Amniotic epithelial cell (primary cell): ENCODE measurements at places on chromosomes 1 and 21.

DNA sequence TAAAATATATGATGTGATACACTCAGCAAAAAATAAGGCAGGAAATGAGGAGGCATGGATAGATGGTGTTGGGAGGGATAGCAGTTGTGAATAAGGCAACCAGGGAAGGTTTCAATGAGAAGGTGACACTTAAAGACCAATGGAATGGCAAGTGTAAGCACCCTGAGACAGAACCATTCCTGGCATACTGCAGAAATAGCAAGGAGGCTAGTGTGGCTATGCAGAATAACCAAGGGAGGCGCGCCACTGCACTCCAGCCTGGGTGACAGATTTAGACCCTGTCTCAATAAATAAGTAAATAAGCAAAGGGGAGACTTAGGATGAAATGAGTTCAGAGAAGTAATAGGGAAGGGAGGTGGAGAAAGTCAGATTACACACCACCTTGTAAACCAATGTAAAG is 113.9 kb downstream of the TOMM20 start:
- no peak for DNase-seq

DNA sequence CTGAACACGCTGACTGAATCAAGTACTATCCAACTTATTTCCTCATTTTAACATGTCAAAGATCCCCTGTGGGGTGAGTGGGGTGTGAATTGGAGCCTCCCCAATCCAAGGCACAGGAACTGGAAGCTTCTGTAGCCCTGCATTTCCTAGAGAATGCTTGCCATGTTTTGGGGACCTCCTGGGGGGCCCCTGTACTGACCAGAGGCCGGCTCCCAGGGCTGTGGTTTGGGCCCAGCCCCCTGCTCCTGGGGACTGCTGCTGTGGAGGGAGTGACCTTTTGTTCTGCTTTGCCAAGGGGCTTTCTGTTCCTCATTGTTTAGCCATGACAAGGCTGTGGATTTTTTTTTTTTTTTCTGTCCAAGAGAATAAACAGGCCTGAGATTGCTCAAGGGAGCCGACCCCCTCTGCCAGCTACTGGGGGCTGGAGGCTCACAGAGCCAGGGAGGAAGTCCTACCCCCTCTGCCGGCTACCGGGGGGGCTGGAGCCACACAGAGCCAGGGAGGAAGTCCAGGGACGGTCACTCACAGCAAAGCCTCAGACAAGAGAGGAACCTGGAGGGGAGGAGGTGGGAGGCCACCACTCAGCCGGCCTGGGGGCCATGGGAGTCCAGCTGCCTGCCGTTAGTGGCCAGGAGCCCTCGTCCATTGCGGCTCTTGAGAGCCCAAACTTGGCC is 17.4 kb downstream of the TNFRSF1B start:
- DNase-seq, result peak; percentile 92

DNA sequence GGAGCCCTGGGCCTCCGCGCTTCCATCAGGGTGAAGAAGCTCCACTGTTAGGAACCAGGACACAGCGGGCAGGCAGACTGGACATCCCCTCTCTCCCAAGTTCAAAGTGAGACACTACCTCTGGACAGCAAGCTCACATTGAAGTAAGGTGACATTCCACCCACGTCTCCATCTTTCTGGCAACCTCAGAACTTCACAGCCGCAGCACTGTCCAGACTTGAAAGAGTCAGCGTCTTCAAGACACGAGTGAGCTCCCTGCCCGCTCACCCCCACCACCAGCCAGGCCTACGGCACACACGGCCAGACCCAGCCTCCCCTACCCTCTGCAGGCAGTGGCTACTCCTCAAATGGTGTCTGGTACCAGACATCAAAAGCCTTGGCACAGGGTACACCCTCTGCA is 11.1 kb downstream of the WDR4 start:
- DNase-seq, result no peak

- DNase-seq, result no peak
These were observed 138.3 kb upstream of the ETS2 start for GRCh38 chr21:38667291-38667870.

GRCh38 chr1:182806015-182806678 is 16.6 kb downstream of the NPL start:
- DNase-seq, result no peak

DNA sequence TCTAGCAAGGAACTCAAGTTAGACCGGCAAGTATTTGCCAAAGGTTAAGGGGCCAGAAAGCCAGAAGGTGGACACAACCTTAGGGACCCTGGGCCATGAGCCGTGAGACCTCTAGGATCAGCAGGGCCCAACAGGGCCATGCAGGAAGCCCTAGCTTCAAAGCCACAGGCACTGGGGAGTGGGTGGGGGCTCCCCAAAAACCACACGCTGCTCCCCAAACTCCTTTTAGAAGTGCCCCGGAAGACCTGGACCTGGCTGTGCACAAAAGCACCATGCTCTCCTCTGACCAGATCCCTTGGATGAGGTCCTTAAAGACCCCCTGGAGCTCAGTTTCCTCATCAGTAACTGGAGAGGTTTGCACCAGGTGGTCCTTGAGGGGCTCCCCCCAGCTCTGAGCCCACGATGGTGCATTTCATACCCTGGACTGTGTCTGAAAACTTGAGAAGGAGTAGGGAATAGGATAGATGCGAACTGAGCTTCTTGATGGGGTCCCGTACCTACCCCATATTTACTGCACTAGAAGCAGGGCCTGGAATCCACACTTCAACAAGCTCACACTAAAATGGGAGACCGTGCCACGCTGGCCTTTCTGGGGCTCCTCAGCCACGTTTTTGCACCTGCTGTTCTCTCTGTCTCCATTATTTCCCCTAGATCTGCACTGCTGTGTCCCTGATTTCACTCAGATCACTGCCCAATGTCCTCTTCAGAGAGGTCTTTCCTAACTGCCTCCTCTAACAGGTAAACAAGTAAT is 40.6 kb upstream of the LBR start:
- DNase-seq, result no peak

GRCh38 chr1:86277936-86278335 is 118.2 kb downstream of the ODF2L start:
- DNase-seq, result no peak

DNA sequence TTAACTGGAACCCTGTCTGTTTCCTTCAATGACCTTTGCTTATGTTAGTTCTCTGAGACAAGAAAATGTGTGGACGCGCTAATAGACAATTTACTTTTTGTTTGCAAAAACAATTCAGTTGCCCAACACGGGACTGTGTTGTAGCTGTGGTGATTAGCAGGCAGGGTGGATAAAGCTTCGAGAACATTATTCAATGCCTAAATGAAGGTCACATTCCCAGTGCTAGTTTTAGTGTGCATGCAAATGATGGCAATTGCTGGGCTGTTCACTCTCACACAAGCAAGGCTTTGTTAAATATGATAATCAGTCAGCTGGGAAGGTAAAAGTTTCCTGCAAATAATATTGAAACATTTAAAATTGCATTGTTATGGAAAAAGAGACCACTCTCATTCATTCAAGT is 188.4 kb downstream of the BACH1 start:
- DNase-seq, result no peak

DNA sequence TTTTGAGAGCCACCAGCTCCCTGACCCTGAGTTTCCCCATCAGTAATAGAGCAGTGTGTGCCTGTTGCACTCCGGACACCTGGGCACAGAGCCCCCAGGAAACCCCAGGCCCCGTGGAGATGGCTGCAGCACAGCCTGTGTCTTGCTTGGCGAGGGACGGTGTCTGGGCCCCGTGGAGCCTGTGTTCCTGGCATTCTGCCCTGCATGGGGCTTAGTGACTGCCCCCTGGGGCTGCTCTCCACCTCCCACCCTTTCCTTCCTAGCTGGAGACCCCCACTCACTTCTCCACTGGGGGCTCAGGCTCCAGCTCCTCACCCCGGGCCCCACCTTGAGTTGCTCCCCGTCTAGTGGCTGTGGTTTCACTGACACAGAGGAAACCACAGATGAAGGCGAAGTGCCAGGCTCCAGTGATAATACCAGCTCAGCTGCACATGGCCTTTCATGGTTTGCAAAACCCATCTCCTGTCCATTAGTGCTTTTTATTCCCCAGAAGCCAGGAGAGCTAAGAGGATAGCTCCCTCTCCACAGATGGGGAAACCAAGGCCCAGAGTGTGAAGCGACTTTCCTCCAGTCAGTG is 39.4 kb downstream of the DMRTB1 start:
- peak; percentile 67 for DNase-seq

DNA sequence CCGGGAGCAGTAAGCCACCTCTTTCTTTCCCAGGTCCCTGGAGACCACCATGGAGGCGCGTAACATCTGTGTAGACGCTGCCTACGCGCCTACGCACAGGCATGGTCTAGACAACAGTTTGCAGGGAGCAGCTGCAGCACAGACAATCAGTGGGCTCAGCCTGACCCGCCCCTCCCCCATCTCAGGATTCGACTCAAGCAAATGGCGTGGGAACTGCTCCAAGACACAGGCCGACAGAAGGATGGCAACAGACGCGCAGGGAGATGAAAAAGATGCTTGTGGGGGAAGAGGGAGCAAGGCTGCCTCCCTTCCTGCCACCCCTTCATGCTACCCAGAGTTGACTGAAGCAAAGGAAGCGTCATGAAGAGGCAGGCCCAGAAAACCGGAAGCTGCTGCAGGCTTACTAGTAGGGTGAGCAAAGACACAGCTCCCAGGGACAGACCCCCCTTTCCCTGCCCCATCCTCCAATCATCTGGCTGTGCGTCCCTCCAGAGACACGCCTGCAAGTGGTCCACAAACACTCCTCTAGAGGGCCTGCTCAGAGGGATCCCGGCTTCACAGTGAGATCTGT is 19.5 kb downstream of the STK40 start:
- DNase-seq, result peak; percentile 25

DNA sequence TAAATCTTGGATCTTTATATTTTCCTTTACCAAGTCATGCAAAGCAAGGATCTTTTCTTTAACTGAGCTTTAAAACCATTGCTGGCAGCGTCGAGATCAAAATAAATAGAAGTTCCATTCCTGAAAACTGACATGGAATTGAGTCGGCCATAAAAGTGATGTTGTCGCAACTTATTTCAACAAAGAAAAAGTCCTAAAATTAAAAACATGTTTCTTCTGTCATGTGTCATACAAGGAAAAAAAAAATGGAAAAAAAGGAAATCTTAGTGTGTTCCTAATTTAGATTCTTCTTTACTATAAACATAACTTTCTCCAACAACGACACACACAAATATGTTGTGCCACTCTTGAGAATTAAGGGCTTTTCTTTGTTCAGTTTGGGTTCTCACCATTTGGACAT is 34.9 kb downstream of the GREM2 start:
- no peak for DNase-seq

DNA sequence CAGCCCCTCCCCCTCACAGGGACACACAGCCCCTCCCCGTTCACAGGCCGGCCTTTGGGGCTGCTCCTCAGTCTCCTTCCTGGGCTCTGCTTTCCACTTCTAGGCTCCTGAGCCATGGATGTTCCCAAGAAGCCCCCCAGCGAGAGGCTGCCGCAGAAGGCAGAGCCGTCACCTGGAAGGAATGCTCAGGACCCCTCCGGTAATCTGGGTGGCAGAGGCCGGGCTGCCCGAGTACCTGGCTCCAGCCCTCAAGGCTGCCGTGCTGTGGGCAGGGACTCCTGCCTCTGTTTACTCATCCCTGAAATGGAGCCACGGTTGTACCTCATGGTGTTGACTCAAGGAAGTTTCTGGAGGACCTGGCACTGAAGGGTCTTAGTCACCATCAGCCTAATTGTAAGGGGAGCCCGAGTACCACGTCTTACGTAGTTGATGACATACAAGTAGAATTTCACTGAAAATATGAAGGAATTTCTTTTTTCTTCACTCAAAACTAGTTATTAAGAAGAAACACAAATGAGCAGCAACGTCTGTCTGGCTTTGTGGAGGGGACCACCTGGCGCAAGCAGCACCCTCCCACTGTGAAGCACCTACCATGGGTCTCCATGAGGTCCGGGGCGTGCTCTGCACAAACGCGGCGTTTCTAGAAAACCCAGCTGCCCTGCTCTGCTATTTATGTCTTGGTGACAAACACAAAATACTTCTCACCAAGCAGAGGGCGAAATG is 33.7 kb downstream of the PRDM15 start:
- DNase-seq, result no peak

DNA sequence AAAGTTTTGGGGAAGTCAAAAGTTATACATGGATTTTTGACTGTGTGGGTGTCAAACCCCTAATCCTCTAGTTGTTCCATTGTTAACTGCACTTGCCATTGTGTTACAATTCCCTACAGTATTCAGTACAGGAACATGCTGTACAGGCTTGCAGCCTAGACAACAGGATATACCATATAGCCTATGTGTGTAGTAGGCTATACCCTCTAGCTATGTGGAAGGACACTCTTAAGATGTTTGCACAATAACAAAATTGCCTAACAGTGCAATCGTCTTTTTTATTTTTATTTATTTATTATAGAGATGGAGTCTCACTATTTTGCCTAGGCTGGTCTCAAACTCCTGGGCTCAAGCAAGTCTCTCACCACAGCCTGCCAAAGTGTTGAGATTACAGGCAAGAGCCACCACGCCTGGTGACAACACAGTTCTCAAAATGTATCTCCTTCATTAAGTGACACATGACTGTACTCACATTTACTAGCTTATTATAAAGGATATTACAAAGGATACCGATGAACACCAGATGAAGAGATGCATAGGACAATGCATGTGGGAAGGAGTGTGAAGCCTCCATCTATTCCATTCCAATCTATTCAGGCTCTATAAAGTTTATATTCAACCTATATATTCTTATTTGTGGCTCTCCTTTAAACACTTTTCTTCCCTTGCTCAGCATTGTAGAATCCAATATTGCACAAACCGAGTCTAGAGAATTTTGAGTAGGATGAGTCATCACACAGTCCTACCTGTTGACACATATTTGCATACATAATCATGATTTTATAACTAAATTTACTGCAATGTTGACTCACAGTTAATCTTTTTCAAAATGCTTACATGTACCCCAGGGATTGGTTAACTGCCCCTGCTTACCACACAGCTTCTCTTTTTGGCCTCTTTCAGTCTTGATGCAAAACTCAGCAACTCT is 28.4 kb upstream of the CEP350 start:
- peak; percentile 87 for DNase-seq

- DNase-seq, result peak; percentile 97
These were observed 8.8 kb downstream of the ASAP3 start for GRCh38 chr1:23475134-23475628.

GRCh38 chr1:5911871-5912271 is 80.4 kb downstream of the NPHP4 start:
- DNase-seq, result no peak

- DNase-seq, result no peak
These were observed 41.7 kb downstream of the CASZ1 start for GRCh38 chr1:10754568-10755329.

DNA sequence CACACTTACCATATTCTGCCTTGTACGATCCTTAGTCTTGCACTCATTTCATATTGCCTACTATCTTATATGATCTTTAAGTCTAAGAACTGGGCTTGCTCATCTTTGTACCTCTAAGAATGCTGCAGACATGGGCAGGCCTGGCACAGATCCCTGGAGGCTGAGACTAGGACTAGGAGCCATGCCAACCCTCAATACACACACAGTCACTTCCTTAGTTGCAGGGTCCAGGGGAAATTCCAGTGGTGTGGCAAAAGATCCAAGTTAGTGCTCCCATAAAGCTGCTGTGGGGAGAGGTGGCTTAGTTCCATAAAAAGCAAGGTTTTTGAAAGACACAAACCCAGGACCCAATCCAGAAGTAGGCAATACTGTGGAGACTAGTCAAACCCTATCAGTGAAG is 59.9 kb downstream of the CYYR1 start:
- peak; percentile 7 for DNase-seq
